ENCODE measurements at places on chromosomes 4 and X. TPM values are rescaled to one million over a fixed set of nuclear protein-coding genes. Genes with fewer than 3 reads are reported as not detected.

BBS12 gene
- total RNA-seq: 2.2 TPM

DNA sequence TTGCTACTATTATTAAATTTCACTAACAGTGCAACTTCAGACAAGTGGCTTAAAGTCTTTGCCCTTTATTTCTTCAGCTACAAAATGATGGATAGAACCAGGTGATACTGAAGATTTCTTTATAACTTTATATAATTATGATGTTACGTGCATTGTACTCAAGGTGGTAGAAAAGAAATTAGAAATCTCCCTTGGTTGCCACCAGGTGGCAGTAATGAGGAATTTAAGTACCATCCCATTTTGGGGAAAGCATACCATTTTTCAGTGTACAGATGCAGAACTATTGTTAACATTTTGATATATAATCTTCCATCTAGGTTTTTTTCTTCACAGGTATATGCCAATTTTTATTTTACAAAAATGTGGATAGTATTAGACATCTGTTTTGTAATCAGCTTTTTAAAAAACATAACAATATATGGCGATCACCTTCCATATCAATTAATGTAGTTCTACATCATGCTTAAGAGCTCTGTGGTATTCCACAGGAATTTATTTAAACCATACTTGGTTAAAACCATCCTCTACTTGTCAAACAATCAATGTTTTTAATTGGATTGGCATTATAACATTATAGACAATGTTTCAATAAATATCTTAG lies 37.7 kb upstream of the RAB33B start:
- no peaks in the 10 kb centered on the region for H3K4me1 ChIP-seq
- no peak overlapping the region for H3K4me3 ChIP-seq

GRCh38 chrX:43973249-43974099 lies at the start of gene NDP:
NDP (minus strand) TSS chrX:43973390; CDS start chrX:43958645, 14,745 bp downstream.
- no peaks in the 10 kb centered on the region for H3K27me3 ChIP-seq
- peaks cover 5% of the 10 kb centered on the region for H3K4me1 ChIP-seq
- no peaks in the 10 kb centered on the region for H3K36me3 ChIP-seq
- H3K27ac ChIP-seq: no peak within 1 kb of the TSS

- no peaks in the 10 kb centered on the region for H3K27me3 ChIP-seq
- H3K4me1 ChIP-seq: peaks cover 12% of the 10 kb centered on the region
- no peak overlapping the region for H3K4me3 ChIP-seq
- no peak for DNase-seq
- peaks cover 14% of the 10 kb centered on the region for H3K36me3 ChIP-seq
- no peak overlapping the region for H3K27ac ChIP-seq
Observed at GRCh38 chr4:26410385-26411293, 79.6 kb downstream of the CCKAR start.

GNRHR gene
- total RNA-seq: not detected

PRRG3 gene
- 0.98 TPM for total RNA-seq

Data from vagina (tissue), 2 donors.